ENCODE measurements at places on chromosomes 13 and 19.

- DNase-seq: no peak
These were observed 244.1 kb upstream of the IRS2 start for GRCh38 chr13:110030394-110030928.

DNA sequence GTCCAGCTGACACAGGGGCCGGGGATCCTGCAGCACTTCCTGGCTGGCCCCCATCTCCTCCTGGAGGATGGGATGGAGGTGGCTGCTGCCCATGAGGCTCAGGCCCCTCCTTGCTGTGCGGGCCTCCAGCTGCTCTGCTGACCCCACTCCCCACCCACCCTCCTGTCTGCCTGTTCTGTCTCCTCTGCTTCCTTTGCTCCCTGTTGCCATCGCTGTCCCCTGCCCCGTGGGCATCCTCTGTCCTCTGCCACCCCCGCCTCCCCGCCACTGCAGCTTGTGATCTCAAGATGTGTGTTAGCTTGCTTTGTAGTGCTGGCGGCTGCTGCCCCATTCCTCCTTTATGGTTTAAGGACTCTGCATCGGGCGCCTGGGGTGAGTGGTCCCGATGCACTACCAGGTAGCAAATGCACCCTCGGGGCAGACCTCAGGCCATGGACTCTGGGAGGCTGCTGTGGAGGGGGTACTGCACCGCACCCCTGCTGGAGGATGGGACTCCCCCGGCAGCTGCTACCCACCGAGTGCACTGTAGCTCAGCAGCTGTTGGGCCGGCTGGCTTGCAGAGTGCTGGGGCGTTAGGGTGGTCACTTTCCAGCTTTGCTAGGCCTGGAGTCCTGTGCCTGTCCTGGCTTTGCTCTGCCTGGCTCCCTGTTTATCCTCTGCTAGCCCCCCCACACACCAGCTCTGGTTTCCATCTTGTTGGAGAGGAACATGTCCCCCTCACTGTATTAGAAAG, 15.8 kb upstream of the C19orf33 start:
- no peak for DNase-seq

- DNase-seq: peak; percentile 82
These were observed 237.6 kb downstream of the DNAJC15 start for GRCh38 chr13:43260999-43261398.

DNA sequence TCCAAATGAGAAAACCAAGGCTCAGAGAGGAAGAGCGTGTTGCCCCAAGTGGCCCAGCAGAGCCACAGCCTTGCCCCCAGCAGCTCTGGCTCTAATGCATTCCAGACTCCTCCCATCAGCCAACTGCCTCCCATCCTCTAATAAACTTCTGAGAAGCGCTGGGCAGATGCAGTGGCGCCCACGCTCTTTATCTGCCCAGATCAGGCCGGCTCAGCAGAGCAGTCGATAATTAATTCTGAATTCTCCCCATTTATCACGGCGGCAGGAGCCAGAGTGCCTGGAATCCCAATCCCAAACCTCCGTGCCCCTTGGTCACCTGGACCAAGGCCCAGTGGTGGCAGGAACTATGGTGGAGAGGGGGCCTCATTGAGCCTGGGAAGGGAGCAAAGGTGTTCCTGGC, 13.9 kb downstream of the TINCR start:
- no peak for DNase-seq

GRCh38 chr13:43200736-43201135, 177.3 kb downstream of the DNAJC15 start:
- DNase-seq: no peak

DNA sequence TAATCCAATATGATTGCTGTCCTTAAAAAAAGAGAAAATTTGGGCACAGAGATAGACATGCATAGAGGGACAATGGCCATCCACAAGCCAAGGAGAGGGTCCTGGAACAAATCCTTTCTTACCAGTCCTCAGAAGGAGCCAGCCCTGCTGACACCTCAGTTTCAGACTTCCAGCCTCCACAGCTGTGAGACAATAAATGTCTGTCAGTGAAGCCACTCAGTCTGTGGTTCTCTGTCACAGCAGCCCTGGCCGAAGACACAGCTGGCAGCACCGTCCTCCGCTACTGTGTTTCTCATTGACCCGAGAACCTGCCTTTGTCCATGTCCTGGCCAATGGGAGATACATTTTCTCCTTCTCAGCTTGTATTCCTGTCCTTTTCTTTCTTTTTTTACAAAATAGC, 207.9 kb downstream of the TM9SF2 start:
- DNase-seq: no peak

DNA sequence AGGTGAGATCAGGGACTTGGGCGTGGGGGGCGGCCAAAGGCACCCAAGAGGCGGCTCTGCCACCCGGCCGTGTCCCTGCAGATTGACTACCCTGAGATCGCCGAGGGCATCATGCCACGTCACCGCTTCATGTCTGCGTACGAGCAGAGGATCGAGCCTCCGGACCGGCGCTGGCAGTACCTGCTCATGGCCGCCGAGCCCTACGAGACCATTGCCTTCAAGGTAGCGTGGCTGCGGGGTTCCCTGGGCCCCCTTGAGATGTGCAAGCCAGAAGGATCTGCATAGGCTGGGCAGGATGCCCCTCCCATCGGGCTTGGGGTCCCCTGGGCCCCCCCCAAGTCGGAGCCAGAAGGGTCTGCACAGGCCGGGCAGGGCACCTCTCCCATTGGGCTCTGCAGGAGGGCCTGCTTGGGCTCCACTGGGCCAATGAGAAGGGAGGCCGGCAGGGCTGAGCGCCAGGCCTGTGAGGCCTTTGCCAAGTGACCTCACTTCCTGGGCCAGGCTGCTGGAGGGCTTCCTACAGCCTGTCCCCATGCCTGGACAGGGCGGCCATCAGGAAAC, 2.2 kb upstream of the AMH start:
- no peak for DNase-seq

DNA sequence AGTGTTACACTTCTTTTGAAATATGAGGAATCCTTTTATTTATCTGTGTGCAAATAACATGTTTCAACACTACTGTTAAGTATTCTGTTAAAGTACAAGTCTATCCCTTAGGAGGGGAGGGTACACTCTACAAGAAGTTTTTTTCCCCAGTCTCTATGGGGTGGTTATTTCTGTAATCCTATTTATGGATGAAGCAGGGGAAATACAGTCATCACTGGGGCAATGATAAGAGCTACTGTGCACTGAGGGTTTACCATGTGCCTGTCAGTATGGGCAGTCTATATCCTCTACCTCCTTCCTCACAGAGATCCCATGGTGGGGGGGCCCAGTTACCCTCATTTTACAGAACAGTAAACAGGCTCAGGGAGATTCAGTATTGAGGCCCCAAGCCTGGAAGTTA, 16.6 kb upstream of the TRIM13 start:
- DNase-seq: no peak

DNA sequence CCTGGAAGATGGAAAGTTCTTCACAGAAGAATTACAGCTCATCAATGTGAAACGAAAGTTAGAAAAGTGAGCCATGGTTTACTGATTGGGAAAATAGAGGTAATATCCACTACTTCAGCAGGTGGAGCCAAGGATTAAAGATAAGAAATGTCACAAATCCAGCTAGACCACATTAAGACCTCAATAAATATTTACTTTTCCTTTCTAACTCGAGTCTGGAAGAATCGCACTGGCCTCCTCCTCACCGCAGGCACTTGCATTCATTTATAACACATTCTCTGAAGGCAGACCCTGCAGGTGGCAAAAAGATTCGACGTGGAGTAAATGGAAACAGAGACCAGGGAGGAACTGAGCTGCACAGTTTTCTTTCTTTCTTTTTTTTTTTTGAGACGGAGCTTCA, 7.4 kb downstream of the SLC35E1 start:
- DNase-seq: no peak

DNA sequence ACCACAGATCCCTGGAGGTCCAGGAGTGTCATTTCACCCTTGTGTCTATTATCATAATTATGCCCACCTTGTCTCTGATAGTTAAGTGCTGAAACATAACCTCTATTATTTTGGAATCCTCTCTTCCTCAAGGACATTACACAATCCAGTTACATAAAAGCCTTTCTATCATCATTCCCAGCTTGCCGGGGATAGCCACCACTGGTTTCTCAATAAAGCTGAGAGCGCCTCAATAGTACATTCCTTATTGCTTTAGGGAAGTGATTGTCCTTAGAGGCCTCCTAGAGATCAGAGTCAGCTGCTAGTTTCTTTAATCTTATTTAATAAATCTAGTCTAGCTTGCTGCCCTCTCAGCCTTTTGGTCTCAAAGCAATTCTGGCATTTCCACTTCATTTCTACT, 490.0 kb upstream of the ATXN8OS start:
- no peak for DNase-seq

- no peak for DNase-seq
These were observed 25.3 kb downstream of the B3GLCT start for GRCh38 chr13:31224963-31225559.

DNA sequence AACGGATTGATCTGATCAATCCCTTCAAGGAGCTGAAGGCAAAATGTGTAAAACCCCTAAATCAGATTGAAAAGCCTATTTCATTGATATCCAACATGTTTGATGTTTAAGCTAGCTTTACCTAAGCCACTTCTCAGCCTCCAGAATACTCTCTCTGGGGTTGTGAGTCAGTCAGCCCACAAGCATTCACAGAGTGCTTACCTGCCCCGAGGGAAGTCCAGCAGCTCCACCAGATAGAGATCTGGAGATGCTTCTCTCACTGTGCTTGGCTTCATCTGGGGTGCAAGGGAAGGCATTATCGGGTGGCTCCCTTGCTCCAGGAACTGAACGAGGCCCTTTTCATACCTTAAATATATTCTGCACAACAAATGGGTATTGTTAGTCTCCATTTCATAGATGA, 159.7 kb downstream of the OXGR1 start:
- no peak for DNase-seq

DNA sequence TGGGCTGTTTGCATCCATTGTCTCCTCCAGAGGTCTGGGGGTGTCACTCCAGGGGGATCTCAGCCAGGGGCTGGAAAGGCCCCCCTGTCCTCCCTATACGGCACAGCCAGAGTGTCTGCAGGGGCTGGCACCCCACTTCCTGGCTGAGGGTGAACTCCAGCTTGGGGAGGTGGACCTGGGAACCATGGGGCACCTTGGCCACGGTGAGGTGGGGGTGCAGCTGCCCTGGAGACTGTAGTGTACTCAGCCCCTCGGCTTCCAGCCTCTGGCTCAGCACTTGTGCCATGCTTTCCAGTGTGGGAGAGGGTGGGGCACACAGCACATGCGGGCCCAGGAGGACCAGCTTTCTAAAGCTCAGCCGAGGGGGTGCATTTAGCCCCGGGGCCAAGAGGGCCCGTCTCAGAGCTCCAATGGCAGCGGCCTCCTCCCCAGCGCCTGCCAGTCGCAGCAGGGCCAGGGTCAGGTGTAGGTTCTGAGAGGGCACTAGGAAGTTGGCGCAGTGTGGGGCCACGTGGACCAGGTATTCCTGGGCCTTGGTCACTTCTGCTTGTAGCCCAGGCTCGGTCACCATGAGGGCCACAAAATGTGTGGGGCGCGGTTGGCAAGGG, 1.4 kb downstream of the LENG9 start:
- DNase-seq: no peak

DNA sequence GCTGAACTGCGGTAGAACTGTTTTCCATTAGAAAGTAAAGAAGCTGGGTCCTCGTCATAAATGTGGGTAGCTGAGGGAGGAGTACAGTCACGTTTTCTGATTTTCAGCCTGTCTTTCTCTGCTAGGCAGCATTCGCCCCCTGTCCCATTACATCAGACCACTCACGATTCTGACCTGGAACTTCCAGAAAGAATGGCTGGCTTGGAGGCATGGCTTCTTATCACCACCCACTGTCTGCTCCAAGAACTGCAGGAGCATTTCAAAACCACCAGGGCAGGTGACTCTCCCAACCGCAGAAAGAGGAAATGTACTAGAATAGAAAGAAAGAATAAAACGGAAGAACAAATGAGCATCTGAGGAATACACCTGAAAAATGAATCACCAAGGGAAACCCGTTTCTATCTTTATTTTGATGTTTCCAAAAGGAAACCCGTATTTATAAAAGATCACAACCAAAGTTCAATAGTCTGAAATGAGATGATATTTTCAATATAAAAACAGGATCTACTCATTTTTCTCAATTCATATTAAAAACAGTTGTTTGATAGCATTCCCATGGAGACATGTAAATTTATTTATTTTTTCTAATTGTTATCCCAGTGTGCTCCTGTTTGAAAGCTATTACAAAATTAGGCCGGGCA, 22.1 kb upstream of the POMP start:
- DNase-seq: peak; percentile 65

DNA sequence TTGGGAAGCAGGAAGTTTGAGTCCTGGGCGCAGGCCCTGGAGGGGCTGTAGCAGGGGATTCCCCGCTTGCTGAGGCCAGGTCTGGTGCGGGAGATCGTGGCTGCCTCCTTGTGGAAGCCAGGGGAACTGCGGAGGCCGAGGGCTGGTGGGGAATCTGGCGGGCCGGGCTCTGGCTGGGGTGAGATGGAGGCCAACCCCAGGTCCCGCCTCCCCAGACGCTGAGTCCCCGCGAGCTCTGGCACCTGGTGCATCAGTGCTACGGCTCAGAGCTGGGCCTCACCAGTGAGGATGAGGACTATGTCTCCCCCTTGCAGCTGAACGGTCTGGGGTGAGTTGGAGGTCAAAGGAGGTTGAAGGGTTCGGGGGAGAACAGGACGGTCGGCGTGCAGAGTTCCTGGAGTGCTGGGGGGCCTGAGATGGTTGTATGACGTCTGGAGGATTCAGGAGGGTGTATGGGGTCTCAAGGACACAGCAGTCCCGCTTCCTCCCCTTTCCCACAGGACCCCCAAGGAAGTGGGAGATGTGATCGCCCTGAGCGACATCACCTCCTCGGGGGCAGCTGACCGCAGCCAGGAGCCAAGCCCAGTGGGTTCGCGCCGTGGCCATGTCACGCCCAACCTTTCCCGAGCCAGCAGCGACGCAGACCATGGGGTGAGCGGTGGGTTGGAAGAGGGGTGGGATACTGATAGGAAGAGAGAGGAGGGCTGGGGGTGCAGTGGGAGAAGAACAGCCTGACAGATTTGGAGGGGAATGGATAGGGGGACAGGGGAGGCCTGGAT, 13.1 kb downstream of the GRAMD1A start:
- no peak for DNase-seq

DNA sequence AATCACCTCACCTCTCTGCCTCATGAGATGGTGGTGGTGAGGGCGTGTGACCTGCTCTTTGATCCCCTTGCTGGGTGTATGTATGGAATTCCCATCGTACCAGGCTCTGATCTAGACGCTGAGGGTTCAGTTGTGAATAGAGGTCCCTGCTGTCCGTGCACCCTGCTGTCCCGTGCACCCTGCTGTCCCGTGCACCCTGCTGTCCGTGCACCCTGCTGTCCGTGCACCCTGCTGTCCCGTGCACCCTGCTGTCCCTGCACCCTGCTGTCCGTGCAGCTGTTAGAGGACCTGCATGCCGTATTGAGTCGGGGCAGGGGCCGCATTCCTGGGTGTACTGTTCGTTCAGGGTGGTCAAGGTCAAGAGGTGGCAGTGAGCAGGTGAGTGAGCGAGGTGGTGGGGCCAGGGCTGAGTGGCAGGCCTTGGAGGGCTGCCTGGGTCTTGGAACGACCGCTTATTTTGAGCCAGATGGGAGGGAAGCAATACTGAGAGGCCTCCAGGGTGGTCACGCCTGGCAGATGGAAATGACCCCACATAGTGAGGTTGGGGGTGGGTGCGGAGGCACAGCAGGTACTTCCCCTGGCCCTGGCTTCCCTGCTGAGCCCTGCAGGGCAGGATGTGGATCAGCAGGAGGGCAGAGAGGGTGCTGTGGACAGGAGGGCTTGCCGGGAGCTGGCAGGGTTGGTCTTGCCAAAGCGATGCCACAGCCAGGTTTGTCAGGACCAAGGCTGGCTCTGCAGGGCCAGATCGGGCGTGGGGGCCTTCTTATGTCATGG, 4.6 kb upstream of the EPN1 start:
- DNase-seq: no peak

Data from skeletal muscle cell (primary cell).